ENCODE measurements at places on chromosomes 7 and 10. TPM values are rescaled to one million over a fixed set of nuclear protein-coding genes. Genes with fewer than 3 reads are reported as not detected.

DNA sequence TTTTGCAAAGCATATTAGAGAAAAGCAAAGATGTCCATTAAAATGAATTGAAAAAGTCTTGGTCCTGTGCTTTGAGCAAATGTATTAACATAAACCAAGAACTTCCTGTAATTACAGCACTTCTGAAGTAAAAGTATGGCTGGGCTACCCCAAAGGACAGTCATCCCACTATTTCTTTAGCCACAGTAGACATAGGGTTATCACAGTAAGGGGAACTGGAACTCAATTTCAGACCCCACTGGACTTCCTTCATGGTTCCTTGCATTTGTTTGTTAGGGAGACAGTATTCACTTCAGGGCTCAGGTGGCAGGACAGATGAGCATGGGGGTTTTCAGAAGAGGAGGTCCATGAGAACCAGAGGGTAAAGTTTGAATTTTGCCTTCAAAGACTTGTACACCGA, 203.1 kb upstream of the PDE1C start:
- DNase-seq = no peak
- H3K27me3 ChIP-seq = peaks cover 9% of the 10 kb centered on the region

DNA sequence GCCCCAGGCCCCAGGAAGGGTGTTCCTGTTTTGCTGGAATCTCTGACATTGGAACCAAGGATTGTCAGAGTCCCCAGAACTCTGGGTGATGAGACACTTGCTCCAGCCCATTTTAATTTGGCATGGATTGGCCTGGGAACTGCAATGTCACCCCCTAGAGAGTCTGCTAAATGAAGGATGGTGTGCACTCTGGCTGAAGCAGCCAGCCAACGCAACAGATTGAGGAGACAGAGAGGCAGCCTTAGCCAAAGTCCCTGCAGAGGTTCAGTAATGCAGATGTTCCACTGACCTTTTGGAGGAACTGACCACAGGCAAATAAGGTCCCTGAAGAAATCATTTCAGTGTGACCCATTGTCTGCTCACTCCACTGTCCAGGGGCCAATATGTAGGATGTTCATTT, 13.4 kb downstream of the LRRC18 start:
- no peaks in the 10 kb centered on the region for H3K36me3 ChIP-seq
- no peak overlapping the region for H3K4me3 ChIP-seq
- no peak for DNase-seq
- H3K4me1 ChIP-seq = no peaks in the 10 kb centered on the region
- H3K27ac ChIP-seq = no peak overlapping the region
- H3K27me3 ChIP-seq = peaks cover 8% of the 10 kb centered on the region

GRCh38 chr10:71077796-71078453, 134.4 kb upstream of the UNC5B start:
- H3K4me3 ChIP-seq = no peak overlapping the region
- H3K27ac ChIP-seq = no peak overlapping the region
- DNase-seq = no peak
- no peaks in the 10 kb centered on the region for H3K36me3 ChIP-seq
- no peaks in the 10 kb centered on the region for H3K4me1 ChIP-seq

- no peak for DNase-seq
- no peaks in the 10 kb centered on the region for H3K27me3 ChIP-seq
- peaks cover 57% of the 10 kb centered on the region for H3K36me3 ChIP-seq
- H3K4me3 ChIP-seq = peak overlapping the region; percentile 28
- peaks cover 73% of the 10 kb centered on the region for H3K4me1 ChIP-seq
- peak overlapping the region; percentile 74 for H3K27ac ChIP-seq
These were observed 10.8 kb downstream of the GIMAP6 start for GRCh38 chr7:150621376-150621775.

DNA sequence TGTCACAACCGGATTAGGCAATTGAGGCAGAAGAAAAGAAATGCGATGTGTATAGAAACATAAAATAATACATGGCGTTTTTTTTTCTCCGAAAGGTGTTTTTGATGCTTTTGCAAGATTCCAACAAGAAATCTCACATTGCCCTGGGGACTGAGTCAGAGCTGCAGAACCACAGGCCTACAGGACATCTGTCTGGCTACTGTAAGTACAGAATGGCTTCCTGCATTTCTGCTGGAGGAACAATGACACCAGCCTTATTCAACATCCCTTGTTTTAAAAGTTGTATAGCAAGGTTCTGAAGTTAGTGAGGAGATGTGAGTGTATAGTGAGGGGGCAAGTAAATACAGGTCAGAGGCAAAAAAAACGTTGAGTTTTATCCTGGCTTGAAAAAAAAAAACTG, 256.4 kb downstream of the ABCA13 start:
- no peaks in the 10 kb centered on the region for H3K36me3 ChIP-seq
- no peaks in the 10 kb centered on the region for H3K4me1 ChIP-seq
- no peaks in the 10 kb centered on the region for H3K27me3 ChIP-seq
- no peak for DNase-seq

DNA sequence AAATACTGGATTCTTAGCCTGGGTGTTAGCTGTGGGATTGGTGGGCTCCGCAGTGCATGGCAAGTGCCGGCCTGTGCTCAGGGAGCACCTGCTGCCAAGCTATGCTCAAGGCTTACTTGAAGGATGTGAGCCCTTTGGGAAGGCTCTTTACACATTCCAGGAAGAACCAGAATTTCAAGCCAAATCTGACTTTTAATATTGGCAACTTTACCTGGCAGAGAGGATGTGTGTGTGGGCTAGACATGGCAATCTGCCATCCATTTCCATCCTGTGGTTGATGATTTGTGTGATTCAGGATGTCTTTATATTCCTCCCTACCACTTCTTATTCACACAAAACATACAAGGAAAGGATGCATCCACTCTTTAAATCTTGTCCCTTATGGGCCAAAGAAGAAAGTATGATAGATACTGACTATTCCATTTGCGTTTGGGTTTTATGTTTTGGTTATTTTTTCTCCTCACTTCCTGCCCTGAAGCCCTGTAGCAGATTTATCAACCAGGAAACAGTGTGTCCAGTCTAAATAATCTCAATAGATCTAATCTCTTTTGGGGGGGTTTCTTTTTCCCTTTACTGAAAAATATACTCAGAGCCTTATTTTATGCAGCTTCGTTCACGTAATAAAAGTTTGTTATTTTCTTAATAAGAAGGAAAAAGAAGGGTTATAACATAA, 247.1 kb downstream of the COBL start:
- H3K36me3 ChIP-seq = no peaks in the 10 kb centered on the region
- no peak for DNase-seq
- no peak overlapping the region for H3K27ac ChIP-seq

DNA sequence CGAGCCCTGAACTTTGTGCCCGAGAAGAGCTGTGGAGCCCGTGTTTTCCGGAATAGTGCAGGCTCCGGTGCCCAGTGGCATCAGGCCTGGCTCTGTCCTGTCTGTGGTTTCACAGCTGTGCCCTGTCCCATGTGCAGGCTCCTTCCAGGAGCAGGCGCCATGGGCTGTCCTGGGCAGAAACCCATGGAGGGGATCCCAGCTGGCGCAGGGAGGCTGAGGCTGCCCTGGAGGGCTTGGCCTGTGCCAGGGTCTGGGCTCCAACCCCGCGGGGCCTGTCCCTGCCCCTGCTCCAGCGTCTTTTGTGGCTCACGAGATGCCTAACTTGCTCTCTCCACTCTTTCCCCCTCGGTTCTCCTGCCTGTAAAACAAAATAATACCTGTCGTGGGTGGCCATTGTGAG, 23.3 kb upstream of the CRHR2 start:
- no peak overlapping the region for H3K4me3 ChIP-seq
- no peak for DNase-seq
- H3K27me3 ChIP-seq = no peaks in the 10 kb centered on the region
- no peak overlapping the region for H3K27ac ChIP-seq

- no peak for DNase-seq
- no peak overlapping the region for H3K27ac ChIP-seq
- H3K4me3 ChIP-seq = no peak overlapping the region
- H3K36me3 ChIP-seq = no peaks in the 10 kb centered on the region
These were observed 61.3 kb downstream of the ABLIM1 start for GRCh38 chr10:114596793-114597192.

DNA sequence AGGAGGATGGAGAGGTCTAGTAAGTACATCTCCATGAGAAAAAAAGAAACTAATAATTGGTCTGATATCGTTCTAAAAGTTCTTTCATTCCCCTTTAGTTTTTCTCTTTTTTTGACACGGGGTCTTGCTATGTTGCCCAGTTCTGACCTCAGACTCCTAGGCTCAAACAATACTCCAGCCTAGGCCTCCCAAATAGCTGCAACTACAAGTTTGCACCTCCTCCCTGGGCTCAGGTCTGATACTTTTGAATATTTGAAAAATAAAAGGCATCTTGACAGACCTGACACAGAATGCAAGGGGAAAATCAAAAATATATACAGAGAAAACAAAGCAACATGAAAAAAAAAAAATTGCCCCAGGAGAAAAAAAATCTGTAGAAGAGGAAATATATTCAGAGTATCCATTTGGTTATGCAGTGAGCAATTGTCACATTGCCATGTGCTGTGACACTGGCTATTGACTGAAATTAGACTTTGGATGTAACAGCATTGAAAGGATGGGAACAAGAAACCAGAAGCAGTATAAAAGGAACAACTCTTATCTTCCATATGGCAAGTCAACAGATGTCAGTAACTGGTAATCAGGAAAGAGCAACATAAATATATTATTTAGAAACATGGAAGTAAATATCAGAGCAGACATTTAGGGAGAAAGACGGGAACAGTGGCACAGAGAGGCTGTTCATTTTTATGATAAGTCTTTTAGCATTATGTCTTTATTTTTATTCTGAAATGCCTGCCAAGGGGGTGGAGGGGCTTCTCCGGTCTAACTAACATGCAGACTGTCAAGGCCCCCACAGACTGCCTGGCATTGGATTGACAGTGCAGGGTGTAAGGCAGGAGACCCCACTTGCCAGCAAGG, 408.4 kb downstream of the PARD3 start:
- DNase-seq = no peak
- no peaks in the 10 kb centered on the region for H3K36me3 ChIP-seq
- no peak overlapping the region for H3K4me3 ChIP-seq
- no peaks in the 10 kb centered on the region for H3K27me3 ChIP-seq

GRCh38 chr7:2213551-2214215, 19.1 kb downstream of the MAD1L1 start:
- no peak for DNase-seq
- H3K36me3 ChIP-seq = peaks cover 32% of the 10 kb centered on the region

DNA sequence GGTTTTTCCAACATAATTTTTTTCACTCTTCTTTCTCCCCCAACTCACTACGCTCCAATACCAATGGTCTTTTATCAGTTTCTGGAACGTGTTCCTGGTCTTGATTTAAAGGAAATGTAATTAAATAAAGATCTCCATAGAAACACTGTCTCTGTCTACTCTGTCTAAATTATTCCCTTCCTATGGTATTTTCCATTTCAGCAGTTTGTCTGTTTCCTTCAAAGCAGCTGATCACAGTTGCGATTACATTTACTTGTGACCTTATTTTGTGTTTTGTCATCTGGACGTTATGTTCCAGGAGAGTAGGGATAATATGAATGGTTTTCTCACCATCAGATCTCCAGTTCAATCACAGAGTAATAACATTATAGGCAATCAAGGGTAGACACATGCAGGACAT, 359.2 kb downstream of the NRG3 start:
- no peak overlapping the region for H3K4me3 ChIP-seq
- H3K4me1 ChIP-seq = no peaks in the 10 kb centered on the region
- no peak for DNase-seq
- H3K27me3 ChIP-seq = no peaks in the 10 kb centered on the region
- H3K36me3 ChIP-seq = no peaks in the 10 kb centered on the region
- H3K27ac ChIP-seq = no peak overlapping the region

DNA sequence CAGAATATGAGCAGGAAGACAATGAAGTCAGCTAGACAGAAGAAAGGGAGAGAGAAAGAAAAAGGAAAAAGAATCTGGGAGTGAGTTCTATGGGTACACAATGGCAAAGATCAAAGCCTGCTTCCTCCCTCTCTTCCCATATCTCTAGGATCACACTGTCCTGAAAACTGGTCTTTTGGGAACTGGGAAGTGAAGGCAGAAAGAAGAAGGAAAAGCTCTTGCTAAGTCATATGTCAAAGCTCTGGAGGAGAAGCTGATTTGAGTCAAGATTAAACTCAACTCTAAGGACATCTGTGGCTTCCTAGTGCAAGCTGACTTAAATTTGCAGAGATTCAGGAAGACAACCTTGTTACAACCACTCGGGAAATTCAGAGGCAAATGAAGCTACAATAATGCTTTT, 147.5 kb downstream of the DOCK4 start:
- DNase-seq = no peak
- H3K36me3 ChIP-seq = no peaks in the 10 kb centered on the region
- H3K27me3 ChIP-seq = no peaks in the 10 kb centered on the region
- H3K27ac ChIP-seq = no peak overlapping the region

GRCh38 chr10:15744217-15744865, 24.6 kb upstream of the ITGA8 start:
- no peak overlapping the region for H3K27ac ChIP-seq
- DNase-seq = peak; percentile 60
- peaks cover 3% of the 10 kb centered on the region for H3K27me3 ChIP-seq
- H3K4me3 ChIP-seq = no peak overlapping the region
- H3K36me3 ChIP-seq = no peaks in the 10 kb centered on the region

GRCh38 chr10:98150544-98150943, 16.1 kb downstream of the R3HCC1L start:
- H3K27me3 ChIP-seq = no peaks in the 10 kb centered on the region
- H3K36me3 ChIP-seq = peaks cover 62% of the 10 kb centered on the region
- H3K4me1 ChIP-seq = peaks cover 4% of the 10 kb centered on the region

- no peaks in the 10 kb centered on the region for H3K27me3 ChIP-seq
- H3K36me3 ChIP-seq = no peaks in the 10 kb centered on the region
- H3K4me1 ChIP-seq = no peaks in the 10 kb centered on the region
- H3K27ac ChIP-seq = no peak overlapping the region
- DNase-seq = no peak
These were observed 1134.0 kb upstream of the LRRN3 start for GRCh38 chr7:109956916-109957315.

DNA sequence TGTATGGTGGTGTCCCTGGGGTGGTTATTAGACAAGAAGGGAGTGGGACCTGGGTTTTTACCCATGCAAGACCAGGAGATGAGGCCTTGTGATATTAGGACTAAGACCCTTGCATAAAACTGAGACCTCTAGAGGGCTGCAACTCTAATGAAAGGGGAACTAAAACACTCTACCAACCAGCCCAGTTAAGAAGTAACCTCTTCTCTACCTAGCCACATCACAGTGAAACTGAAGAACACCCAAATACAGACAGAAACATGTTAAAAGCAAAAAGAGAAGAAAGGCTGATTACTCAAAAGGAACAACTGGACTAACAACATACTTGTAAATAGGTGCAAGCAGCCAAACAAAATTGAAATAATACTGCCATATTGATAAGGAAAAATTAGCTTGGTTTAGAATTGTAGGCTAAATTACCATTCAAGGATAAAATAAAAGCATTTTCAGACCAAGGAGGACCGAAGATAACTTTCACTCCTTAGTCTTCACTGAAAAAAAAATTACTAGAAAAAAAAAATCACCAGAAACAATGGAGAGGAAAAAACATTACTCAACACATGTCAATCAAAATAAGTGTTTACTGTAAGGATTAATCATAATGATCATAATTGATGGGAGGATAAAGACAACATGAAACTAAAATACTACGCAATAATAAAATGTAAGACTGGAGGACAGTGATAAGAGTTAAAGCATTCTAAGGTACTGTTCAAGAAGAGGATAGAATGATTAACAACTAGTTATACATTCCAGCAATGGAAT, 27.6 kb downstream of the ERLIN1 start:
- H3K4me1 ChIP-seq = peaks cover 26% of the 10 kb centered on the region
- H3K36me3 ChIP-seq = peaks cover 70% of the 10 kb centered on the region
- H3K27ac ChIP-seq = no peak overlapping the region
- no peaks in the 10 kb centered on the region for H3K27me3 ChIP-seq
- no peak for DNase-seq

GARIN1A gene
- total RNA-seq = 0.48 TPM

SHH gene
- not detected for total RNA-seq

LBX1 gene
- not detected for total RNA-seq

GHRHR gene
- total RNA-seq = not detected

IL2RA gene
- 124 TPM for total RNA-seq

ZNF853 gene
- total RNA-seq = 0.30 TPM

PTPN20 gene
- 0.85 TPM for total RNA-seq
